Cardiac ventricle fibroblast (primary cell): ENCODE measurements at places on chromosomes 4 and X. TPM values are rescaled to one million over a fixed set of nuclear protein-coding genes. Genes with fewer than 3 reads are reported as not detected.

The PRSS12 gene
- total RNA-seq, result under 0.01 TPM in 1 of 2 replicates, not detected in the other

The DRP2 gene
- 0.19 and 0.24 TPM in 2 replicates for total RNA-seq

The EREG gene
- total RNA-seq, result 0.25 and 0.54 TPM in 2 replicates

The C4orf50 gene
- not detected in 2 replicates for total RNA-seq

The MAGEB17 gene
- total RNA-seq, result not detected in 2 replicates

The GRIA2 gene
- total RNA-seq, result not detected in 2 replicates

The PDGFRA gene
- 598 and 633 TPM in 2 replicates for total RNA-seq

The FIP1L1 gene
- 39.3 and 50.5 TPM in 2 replicates for total RNA-seq

The NAT8L gene
- 0.39 and 1.6 TPM in 2 replicates for total RNA-seq
